ENCODE measurements at places on chromosomes 1 and 21.

- DNase-seq: no peak
These were observed 20.5 kb upstream of the UBL4B start for GRCh38 chr1:110091791-110092190.

- DNase-seq: no peak
These were observed 109.0 kb upstream of the KCTD3 start for GRCh38 chr1:215458104-215458503.

DNA sequence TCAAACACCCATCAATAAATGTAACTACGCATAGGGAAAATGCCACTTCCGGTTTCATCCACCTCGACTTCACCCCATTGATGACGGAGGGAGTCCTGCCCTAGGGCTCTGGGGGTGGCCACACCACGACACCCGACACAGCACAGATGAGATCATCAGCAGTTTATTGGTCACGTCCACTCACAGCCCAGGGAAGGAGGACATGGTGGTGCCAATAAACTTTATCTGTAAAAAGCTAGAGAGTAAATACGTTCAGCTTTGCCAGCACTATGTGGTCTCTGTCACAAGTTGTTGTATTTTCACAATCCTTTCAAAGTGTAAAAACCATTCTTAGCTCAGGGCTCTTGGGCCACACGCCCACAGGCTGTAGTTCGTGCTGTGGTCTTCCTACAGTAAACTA lies 16.3 kb downstream of the SETD4 start:
- no peak for DNase-seq

- no peak for DNase-seq
These were observed 22.9 kb downstream of the S1PR1 start for GRCh38 chr1:101259744-101260148.
